Thoracic aorta (tissue), 2 donors: ENCODE measurements at places on chromosomes 3 and 15.
A peak's percentile ranks its signal among the peaks of the same experiment; 100 is the strongest.

DNA sequence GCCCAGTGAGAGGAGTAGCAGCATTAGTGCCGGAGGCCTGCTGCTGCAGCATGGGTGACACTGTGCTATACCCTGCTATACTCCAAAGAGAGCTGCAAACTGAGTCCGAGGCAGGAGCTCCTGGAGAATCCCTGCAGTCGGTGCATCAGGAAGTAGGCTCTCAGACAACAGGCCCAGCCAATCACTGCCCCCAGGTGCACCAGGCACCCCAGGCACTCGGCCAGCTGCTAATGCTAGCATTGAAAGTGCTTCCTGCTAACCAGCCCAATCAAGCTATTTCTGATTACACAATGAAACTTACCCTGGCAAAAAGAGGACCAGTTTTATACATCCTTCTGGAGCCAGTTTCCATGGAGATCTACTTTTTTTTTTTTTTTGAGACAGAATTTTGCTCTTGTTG lies 45.6 kb upstream of the IREB2 start:
- DNase-seq: no peak

DNA sequence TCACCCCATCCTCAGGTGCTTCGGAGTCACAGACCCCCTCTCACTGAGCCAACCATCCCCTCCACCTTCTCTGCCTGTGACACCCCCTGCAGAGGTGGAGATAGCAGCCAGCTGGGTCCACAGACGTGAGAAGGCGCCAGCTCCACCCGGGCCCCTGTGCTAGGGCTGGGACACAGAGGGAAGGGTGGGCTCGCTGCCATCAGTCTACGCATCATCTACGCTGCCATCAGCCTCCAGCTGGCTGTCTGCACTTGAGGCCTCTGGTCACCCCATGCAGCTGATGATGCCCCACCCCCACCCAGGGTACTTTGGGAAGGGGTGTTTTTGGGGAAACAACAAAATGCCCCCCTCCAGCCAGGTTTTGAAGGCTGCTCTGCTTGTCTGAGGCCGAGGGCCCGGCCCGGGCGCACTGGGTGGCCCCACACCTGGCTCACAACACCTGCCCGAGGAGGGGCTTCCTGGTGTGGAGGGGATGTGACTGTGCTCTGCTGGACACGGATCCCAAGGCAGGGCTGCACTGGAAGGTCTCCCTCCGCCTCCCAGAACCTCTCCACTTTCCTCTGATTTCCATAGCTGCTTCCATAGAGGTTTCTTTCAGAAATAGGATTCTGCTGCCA lies 163.4 kb upstream of the IQSEC1 start:
- DNase-seq: no peak

GRCh38 chr15:100786139-100786531 lies 93.5 kb upstream of the ALDH1A3 start:
- DNase-seq: no peak

DNA sequence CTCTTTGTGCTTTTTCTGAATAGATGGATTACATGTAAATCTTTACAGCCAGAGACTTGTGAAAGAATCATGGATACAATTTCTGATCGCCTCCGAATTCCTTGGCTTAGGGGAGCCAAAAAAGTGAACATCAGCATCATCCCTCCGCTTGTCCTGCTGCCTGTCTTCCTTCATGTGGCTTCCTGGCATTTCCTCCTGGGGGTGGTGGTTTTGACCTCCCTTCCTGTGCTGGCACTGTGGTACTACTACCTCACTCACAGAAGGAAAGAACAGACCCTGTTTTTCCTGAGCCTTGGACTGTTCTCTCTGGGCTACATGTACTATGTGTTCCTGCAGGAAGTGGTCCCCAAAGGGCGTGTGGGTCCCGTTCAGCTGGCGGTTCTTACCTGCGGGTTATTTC lies 5.9 kb downstream of the ZDHHC23 start:
- DNase-seq: no peak

GRCh38 chr3:194040516-194041273 lies 95.3 kb upstream of the HES1 start:
- no peak for DNase-seq

DNA sequence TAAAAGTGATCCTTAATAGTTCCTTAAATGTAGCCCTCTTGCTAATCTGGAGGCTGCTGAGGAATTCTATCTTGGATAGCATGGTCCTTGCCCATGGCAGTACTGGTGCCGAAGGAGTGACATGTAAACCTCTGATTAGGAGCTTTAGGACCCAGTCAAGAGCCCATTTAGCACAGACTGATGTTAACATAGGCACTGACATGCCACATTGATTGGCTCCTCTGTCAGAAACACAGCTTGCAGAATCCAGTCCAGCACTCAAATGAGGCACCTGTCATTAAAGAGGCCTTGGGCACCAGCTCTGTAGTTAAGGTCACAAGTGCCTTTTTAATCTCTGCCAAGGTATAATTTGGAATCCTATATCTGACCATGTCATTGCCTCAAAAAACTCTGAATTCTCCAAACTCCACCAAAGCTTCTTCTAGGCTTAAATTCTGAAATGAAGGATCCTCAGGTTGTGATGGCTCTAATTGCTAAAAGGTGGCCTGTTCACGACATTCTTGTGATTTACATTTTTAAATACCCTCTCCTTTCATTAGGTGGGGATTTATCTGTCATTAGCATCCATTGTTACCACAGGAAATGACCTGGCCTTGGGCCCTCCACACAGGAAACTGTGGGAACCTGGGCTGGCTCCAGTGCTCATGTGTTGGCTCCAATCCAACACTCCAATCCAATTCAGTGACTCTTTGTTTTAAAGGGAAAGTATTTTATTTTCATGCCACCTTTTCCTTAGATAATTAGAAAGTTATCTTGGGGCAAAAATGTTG lies 57.3 kb upstream of the RNF7 start:
- DNase-seq: no peak

- DNase-seq: no peak
Measured at GRCh38 chr3:141366285-141367037, 1.8 kb upstream of the ZBTB38 start.

DNA sequence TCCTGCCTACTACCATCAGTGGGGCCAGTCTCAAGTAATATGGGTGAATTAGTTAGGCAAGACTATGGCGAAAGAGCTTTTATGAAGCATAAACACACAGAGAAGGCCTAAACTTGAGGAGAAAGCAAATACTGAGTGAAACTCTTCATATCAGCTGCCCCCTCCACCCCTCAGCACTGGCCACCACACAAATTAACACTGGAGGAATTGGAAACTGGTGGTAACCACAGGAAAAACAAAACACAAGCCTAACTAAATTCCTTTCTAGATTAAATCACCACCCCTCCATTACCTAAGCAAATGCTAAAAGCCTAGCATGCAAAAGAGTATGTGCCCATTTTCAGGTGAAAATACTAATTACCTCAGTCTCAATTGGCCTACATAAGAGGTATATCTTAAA lies 774.7 kb upstream of the NECTIN3 start:
- DNase-seq: no peak

DNA sequence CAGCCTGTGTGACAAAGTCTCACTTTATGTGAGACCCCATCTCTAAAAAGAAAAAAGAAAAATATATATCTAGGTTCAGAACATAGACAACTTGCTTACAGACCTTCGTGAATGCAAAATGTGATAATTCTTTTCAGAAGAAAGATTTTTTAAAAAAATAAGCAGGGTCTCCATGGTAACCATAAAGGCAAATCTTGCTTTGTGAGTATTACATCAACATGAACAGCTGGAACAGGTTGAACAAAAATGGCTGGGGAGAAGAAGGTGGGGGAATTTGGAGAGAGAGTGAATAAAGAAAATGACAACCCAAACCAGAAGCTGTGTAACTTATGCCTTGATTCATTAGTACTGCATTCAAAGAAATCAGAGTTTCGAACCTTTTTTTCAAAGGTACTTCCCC lies 125.2 kb upstream of the RAP2B start:
- DNase-seq: no peak

GRCh38 chr3:67377299-67377698 lies 277.1 kb downstream of the SUCLG2 start:
- no peak for DNase-seq

GRCh38 chr3:170180079-170180907 lies 1.2 kb downstream of the PHC3 start:
- no peak for DNase-seq

DNA sequence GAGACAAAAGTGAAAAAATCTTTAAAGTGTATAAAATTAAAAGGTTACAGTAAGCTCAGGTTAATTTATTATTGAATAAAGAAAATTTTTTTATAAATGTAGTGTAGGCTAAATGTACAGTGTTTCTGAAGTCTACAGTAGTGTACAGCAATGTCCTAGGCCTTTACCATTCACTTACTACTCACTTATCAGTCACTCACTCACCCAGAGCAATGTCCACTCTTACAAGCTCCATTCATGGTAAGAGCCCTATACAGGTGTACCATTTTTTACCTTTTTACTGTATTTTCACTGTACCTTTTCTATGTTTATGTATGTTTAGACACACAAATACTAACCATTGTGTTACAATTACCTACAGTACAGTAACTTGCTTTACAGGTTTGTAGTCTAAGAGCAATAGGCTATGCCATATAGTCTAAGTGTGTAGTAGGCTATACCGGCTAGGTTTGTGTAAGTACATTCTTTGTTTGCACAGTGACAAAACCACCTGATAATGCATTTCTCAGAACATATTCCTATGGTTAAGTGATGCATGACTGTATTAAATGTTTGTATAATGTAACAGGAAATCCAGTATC lies 38.1 kb upstream of the NECTIN3 start:
- no peak for DNase-seq

GRCh38 chr3:109853077-109853731 lies 515.9 kb upstream of the DPPA4 start:
- DNase-seq: no peak

DNA sequence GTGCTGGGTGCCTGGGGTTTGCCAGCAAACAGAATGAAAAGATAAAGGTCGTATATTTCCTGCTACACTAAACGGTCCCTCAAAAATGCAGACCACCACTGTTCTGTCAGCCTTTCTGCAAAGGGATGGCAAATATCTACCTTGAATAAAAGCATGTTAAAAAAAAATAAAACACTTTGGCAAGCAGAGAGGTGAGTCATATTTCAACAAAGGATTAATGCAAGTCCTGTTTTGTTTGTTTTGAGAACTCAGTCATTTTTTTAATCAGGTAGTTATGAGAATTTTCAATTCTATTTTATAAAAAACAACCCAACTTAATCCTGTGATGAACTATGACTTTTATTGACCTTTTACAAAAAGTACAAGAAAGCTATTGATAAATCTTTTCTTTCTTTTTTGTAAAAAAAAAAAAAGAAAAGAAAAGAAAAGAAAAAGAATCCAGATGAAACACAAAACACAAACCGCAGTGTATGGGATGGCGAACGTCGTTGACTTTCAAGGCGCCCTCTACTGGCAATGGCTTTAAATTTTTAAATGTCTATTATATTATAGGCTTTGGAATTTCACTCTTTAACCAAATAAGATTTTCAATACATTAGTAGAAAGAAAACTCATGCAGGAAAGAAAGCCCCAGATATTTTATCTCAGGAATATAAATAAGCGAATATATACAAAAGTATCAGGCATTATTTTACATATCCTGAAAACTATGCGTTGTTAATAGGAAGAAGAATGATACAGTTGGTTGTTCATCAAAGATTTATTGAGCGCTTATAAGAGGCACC lies 87.8 kb downstream of the NCEH1 start:
- DNase-seq: no peak

GRCh38 chr3:195587406-195587805 lies 3.7 kb upstream of the APOD start:
- DNase-seq: no peak

GRCh38 chr3:61172684-61173083 lies 78.6 kb downstream of the FHIT start:
- no peak for DNase-seq

GRCh38 chr15:77836121-77836692 lies 203.5 kb upstream of the LINGO1 start:
- DNase-seq: no peak

DNA sequence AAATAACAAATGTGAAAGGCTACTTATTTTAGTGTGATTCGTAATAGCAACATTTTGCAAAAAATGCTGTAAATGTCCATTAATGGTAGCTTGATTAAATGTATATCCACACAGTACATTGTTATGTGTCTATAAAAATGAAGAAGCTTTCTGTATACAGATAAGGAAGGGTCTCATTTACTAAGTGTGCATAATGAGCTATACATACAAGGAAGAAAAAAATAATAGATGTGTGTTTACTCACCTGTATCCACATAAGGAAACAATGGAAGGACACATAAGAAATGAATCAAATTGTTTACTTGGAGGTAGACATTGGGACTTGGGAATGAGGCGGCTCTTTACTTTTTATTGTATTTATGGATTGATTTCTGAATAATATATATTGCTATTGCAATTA lies 34.9 kb downstream of the MED12L start:
- no peak for DNase-seq

DNA sequence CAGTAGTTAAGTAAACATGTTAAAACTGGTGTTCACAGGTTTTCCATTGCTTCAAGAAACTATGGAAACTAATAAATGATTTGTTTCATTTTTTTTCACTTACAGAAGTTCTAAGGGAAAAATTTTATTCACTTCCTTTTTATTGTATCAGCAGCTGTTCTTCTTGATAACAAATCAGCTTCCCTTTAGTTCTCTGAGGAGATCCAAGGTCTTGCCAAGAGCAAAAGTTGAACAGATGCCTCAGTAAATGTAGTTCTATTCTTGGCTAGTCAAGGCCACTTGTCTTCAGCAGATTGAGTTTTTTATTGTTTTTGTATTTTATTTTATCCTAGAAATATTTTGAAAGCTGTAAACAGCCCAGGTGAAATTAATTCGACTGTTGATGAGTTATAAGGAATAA lies 41.8 kb downstream of the KCNH8 start:
- DNase-seq: no peak

GRCh38 chr3:130654921-130655320 lies 91.7 kb downstream of the PIK3R4 start:
- DNase-seq: no peak

GRCh38 chr15:60376677-60377095 lies 21.1 kb downstream of the ANXA2 start:
- DNase-seq: no peak

DNA sequence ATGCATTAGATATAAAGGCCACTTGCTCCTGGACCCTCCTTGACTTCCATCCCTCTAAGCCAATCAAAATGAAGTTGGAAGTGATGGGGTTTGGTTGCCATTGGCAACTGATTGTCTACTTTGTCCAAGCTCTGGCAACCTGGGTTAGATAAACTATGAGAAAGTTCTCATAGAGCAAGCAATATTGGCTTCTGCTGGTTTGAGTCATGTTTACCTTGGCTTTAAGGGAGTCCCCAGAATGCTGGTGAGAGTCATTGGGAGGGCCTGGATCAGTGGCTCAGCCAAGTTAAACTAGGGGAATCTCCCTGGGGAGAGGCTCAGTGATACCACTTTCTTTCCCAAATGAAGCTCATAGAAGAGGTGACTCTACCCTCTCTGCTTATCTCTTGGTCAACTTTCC lies 176.3 kb upstream of the ROPN1 start:
- DNase-seq: peak; percentile 27

- DNase-seq: no peak
Measured at GRCh38 chr3:111971533-111972130, 7.2 kb upstream of the ABHD10 start.

DNA sequence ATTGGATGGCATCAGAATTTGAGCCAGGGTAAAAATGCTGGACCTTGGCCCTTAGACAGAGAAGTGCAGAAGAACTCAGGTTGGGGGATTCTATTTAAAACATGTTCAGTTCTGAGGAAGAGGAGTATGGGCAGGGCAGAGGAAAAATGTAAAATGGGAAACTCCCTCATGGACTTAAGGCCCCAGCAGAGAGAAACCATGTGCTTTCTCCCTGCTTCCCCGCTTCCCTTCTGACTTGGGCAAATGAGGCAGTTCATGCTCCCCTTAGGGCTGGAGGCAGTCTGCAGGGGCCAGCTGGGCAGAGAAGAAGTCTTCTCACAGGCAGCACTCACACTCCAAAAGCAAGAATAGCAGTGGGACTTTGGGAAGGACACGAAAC lies 9.9 kb upstream of the NUDT16 start:
- no peak for DNase-seq

- DNase-seq: no peak
Measured at GRCh38 chr15:56744701-56745683, 11.7 kb upstream of the ZNF280D start.
